Activated T-cell treated with anti-CD3 and anti-CD28 coated beads, Interleukin-2, amount 50 U/mL, for 24 hours (primary cell): ENCODE measurements at places on chromosomes 5 and 9.

DNA sequence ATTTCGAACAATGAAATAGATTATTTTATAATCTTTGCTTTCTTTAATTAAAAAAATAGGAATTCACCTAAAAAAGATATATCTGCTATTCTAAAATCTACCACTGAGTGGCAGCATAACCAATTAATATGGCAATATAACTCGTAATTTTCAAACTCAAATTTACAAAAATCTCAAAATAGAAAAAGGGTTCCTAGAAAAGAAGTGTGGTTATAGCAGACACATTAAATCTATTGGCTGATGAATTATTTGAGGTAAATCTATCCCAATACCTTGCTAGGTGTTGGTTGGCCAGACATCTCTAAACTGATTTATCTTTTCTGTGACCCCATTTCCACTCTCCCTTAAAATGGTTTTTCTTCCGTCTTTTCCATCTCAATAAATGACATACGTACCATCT lies 30.2 kb upstream of the NRG2 start:
- no peak overlapping the region for H3K27ac ChIP-seq
- no peak for DNase-seq
- no peaks in the 10 kb centered on the region for H3K4me1 ChIP-seq
- no peaks in the 10 kb centered on the region for H3K36me3 ChIP-seq

DNA sequence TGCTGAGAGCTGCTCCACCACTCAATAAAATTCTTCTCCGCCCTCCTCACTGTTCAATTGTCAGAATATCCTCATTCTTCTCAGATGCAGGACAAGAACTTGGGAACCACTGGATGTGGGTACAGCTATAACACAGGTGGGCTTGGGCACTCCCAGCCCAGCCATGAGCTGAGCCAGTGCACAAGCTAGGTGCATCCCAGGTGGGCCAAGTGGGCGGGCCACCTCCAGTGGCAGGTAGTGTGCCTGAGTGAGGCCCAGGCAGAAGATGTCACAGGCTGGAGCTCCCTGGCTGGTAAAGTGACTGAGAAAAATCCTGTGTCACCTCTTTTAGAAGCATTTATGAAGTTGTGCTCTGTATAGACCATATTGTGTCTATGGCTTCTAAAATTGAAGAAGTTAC lies 501.6 kb upstream of the TYRP1 start:
- H3K27me3 ChIP-seq: no peaks in the 10 kb centered on the region
- H3K36me3 ChIP-seq: no peaks in the 10 kb centered on the region
- no peak overlapping the region for H3K27ac ChIP-seq
- DNase-seq: no peak

DNA sequence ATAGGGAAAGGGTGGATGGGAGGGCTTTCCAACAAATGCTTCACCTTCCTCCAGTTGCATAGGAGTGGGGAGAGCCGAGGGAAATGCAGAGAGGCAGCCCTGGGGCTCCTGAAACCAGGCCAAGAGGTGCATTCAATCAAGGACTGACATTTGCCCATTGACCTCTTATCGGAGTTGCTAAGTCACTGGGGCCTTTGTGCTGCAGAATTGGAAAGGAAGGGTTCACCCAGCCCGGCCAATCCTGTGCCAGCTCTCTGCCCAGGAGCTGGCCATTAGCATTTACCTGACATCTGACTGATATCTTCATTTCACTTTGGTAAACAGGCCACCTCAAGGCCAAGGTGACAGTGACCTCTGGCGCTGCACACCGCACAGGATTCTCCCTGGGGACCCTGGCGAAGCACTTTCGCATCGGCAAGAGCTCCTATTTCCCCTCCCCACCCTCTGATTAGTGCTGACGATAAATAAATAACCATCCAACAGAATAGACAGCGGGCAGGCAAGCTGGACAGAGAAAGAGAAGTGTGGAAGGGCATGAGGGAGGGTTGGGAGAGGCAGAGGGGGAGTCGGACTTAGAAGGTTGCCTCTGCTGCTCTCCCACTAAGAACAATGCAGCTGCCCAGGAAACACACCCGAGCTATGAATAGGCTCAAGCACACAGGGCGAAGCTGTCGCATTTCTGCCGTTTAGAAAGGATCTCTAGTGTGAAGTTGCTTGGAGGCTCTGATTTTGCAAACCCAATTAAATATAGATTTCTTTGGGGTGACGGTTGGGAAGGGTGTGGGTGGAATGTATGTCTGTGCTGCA lies 57.0 kb upstream of the BOD1 start:
- no peaks in the 10 kb centered on the region for H3K4me1 ChIP-seq
- no peaks in the 10 kb centered on the region for H3K36me3 ChIP-seq
- peaks cover 9% of the 10 kb centered on the region for H3K27me3 ChIP-seq
- no peak overlapping the region for H3K27ac ChIP-seq

- H3K4me1 ChIP-seq: no peaks in the 10 kb centered on the region
- H3K36me3 ChIP-seq: no peaks in the 10 kb centered on the region
- DNase-seq: no peak
- no peak overlapping the region for H3K27ac ChIP-seq
Observed at GRCh38 chr9:73753171-73753570, 601.5 kb downstream of the ANXA1 start.

DNA sequence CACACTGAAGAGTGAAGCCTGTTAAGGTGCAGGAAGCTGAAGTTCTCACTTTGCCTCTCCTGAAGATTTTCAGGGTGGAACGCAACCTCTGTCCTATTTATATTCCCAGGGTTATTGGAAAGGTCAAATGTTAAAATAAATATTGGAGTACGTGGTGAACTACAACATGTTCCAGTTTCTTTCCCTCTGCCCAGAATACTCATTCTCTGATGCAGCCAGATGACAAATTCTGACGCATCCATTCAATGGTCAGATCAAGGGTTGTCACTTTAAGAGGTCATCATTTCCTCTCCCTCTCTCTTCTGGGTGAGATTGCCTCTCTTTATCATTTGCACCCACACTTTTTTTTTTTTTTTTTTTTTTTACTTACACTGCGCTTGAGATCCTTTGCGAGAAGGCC lies 277.1 kb downstream of the BRINP1 start:
- no peak overlapping the region for H3K4me3 ChIP-seq
- no peaks in the 10 kb centered on the region for H3K4me1 ChIP-seq
- H3K36me3 ChIP-seq: no peaks in the 10 kb centered on the region
- DNase-seq: no peak

- H3K4me1 ChIP-seq: peaks cover 24% of the 10 kb centered on the region
- no peak for DNase-seq
- H3K27ac ChIP-seq: no peak overlapping the region
- no peak overlapping the region for H3K4me3 ChIP-seq
Observed at GRCh38 chr5:41876678-41877077, 6.5 kb upstream of the OXCT1 start.

- H3K36me3 ChIP-seq: no peaks in the 10 kb centered on the region
- no peak for DNase-seq
- no peak overlapping the region for H3K4me3 ChIP-seq
- no peaks in the 10 kb centered on the region for H3K27me3 ChIP-seq
Observed at GRCh38 chr5:150112201-150113046, 26.1 kb upstream of the CSF1R start.
